ENCODE measurements at places on chromosomes 2 and 18. TPM values are rescaled to one million over a fixed set of nuclear protein-coding genes. Genes with fewer than 3 reads are reported as not detected.
A peak's percentile ranks its signal among the peaks of the same experiment; 100 is the strongest.

- H3K4me3 ChIP-seq: no peak overlapping the region
- no peak for DNase-seq
- no peak overlapping the region for H3K27ac ChIP-seq
- H3K4me1 ChIP-seq: peaks cover 8% of the 10 kb centered on the region
Observed at GRCh38 chr2:207469451-207469850, 60.3 kb upstream of the CREB1 start.

Gene CNGA3
- 0.13 TPM for total RNA-seq

- no peaks in the 10 kb centered on the region for H3K27me3 ChIP-seq
- H3K4me1 ChIP-seq: peaks cover 3% of the 10 kb centered on the region
- no peak overlapping the region for H3K27ac ChIP-seq
Observed at GRCh38 chr2:163646687-163647086, 89.1 kb downstream of the FIGN start.

- peak overlapping the region; percentile 69 for H3K27ac ChIP-seq
- H3K27me3 ChIP-seq: no peaks in the 10 kb centered on the region
- DNase-seq: no peak
- H3K4me1 ChIP-seq: peaks cover under 1% of the 10 kb centered on the region
Observed at GRCh38 chr2:149652926-149653325, 65.4 kb upstream of the MMADHC start.
